ENCODE measurements at places on chromosomes 12 and 14.

DNA sequence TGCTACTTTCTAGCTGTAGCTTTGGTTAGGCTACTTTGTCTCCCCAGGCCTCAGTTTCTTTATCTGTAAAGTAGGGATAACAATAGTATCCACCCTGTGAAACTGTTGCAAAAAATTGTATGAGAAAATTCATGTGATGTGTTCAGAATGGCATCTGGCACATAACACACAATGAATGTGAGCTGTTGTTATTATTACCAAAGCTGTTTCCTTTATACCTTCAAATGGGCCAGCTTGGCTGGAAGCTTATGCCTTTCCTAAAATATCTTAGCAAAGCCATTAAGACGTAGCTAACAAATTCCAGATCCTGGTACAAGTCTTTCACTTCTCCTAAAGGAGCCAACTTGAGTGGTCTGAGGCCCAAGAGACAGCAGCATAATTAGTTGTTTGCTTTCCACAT is 25.2 kb upstream of the MANSC4 start:
- DNase-seq = no peak

GRCh38 chr14:21822109-21822508 is 148.5 kb upstream of the OR4E1 start:
- no peak for DNase-seq

- DNase-seq = no peak
Measured at GRCh38 chr14:66918527-66918926, 270.7 kb upstream of the GARIN2 start.

DNA sequence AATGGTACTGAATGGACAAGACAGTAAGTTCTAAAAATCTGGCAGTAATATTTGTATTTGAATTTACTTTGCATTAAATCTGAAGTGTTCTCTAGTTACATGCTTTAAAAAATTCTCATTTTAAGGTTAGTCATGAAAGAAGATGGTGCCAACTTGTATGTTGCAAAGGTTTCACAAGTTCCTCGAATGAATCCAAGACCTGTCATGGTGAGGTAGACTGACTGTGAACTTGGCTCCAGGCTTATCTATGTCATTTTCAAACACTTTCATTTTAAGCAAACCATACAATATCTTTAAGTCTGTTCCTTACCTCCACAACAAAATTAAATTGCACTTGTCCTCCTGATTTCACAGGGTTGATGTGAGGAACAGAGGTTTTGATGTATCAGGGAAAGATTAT is 23.4 kb downstream of the CLEC2D start:
- DNase-seq = no peak

GRCh38 chr14:61494018-61494417 is 172.6 kb downstream of the PRKCH start:
- no peak for DNase-seq

DNA sequence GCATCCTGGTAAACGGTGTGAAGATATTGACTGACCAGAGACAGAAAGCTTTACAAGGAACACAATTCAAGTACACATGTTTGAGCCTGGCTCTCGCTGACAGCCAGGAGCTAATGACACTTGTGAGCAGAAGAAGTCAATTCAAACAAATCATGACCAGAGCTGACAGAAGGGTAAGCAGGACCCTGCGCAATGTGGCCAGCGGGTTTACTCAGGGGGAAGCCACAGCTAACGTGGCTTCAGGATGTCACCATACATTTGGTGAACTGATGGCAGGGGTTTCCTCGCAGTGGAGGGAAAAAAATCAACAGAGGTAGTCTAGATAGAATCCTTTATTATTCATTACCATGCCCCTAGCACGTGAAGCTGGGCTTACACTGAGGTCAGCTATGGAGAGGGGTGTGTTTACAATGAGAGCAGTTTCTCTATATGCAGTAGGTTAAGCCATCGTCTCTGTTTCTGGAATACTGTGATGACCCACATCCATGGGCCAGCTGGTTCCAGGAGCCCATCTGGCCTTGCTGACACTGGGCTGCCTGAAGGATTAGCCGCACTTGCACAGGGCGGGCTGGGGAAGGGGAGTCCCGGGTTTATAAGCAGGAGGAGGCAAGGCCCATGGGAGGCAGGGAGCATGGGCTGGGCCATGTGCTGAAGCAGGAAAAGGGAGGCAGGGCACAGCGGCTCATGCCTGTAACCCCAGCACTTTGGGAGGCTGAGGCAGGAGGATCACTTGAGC is 198.2 kb upstream of the PRMT8 start:
- DNase-seq = no peak

GRCh38 chr12:26150736-26151450 is 26.1 kb upstream of the BHLHE41 start:
- no peak for DNase-seq

DNA sequence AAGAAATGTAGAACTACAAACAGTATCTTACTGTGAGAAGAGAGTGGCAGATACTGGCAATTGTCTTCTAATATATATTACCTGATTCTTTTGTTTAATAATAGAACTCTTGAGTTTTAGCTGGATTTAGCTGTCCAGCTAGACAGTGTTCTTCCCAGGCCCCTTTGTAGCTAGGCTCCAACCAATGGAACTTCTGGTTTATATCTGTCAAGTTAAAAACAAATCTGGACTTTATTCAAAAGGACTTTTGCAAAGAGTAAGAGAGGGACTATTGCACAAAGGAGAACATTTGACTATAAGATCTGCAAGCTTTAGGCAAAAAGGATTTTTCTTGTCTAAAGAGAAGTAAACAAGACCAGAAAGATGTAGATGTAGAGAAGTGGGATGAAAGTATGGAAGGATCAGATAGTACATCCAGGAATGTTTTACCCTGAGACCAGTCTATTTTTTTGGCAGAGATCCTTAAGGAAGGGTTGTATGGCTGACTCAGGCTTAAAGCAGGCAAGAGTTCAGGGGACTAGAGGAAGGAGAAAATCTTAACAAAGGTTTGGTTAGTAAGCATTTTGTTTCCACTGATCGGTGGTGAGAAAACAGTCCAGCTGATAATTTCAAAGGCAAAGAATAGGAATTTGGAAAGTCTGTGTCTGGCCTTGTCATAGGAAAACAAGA is 111.1 kb upstream of the PLEKHA5 start:
- no peak for DNase-seq

DNA sequence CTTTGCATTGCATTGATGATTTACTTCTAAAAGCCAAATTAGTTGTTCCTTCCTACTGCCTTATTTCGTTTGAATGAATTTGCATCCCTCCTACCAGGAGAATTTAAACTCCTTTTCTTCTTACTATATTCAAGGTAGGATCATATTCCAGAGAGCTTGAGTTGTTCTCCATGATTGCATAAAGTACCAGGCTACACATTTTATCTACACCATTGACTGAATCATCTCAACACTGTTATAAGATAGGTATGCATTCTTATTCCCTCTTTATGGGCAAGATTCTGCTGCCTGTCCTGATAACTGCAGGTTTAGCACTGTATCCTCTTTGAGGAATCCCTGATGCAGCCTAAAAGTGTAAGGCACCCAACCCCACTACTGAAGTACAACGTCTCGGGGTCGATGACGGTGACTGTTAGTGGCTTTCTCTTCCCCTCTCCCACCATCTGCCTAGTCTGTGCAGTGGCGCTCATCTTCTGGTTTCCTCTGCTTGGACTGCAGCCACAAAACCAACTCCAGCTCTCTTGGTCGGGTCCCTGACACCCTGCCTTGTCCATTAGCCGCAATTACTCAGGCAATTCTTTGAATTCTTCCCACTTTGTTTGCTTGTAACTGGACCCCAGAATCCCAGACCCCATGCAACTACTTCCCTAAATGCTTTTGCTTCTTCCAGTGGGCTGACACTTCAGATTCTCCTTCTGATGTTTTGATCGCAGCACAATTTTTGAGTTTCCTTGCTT is 44.4 kb upstream of the STXBP6 start:
- no peak for DNase-seq

DNA sequence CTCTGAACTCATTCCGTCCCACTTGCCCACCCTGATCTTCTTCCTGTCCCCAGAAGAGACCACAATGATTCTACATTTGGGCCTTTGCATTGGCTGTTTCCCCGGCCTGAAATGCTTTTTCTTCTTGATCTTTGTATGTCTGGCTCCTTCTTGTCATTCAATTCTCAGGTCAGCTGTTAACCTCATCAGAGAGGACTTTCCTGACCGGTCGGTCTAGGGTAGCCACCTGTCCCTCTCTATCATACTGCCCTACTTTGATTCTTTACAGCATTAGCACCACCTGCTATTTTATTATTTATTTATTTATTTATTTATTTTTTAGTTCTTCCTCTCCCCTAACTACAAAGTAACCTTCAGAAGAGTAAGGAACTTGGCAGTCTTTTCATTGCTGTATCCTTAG is 84.3 kb downstream of the DYRK2 start:
- no peak for DNase-seq

DNA sequence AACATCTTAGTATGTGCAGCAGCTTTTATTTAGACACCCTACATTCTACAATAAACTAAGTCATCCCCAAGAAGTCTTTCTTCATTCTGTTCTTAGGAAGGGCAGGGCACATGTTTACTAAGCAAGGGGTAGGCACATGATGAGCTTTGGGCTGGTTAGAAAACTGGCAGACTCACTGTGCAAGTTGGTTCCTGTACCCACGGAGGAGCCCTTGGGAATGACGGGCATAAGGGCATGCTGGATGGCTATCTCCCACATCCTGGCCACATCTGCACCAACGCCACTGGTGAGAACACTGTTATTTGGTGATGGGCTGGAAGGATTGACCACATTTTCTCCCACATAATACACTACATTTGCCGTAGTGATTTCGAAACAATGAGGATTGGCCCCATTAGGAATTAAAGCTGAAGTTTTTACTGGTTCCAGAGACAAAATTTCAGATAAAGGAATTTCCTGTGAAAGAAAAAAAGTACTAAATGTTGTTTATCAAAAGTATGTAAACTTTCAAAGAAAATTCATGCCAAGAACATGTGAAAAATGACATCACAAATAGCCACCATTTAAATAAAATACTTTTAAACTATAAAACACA is 297.0 kb downstream of the PRKD1 start:
- no peak for DNase-seq

Measured in NCI-H2081 (cell line).